ENCODE measurements at places on chromosomes 4 and X.
A peak's percentile ranks its signal among the peaks of the same experiment; 100 is the strongest.

GRCh38 chr4:81260443-81261101 lies 45.5 kb upstream of the PRKG2 start:
- DNase-seq, result no peak

- DNase-seq, result no peak
Observed at GRCh38 chr4:130306566-130306965, 1210.6 kb downstream of the C4orf33 start.

GRCh38 chr4:73051625-73052024 lies 17.9 kb downstream of the COX18 start:
- DNase-seq, result no peak

- DNase-seq, result no peak
Observed at GRCh38 chr4:168852933-168853713, 156.9 kb downstream of the CBR4 start.

DNA sequence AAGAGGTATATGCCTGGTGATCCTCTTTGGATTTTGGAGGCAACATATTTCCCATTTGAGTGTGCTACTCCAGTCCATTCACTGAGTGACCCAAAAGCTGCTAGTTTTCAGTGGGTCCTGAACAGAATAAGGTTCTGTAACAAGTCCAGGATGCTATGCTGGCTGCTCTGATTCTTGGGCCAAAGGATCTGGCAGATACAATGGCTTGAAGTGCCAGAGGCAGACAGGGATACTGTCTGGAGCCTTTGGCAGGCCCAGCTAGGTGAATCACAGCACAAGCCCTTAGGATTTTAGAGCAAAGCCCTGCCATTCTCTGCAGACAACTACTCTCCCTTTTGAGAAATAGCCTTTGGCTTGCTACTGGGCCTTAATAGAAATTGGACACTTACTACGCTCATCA lies 40.6 kb downstream of the DCHS2 start:
- DNase-seq, result no peak

DNA sequence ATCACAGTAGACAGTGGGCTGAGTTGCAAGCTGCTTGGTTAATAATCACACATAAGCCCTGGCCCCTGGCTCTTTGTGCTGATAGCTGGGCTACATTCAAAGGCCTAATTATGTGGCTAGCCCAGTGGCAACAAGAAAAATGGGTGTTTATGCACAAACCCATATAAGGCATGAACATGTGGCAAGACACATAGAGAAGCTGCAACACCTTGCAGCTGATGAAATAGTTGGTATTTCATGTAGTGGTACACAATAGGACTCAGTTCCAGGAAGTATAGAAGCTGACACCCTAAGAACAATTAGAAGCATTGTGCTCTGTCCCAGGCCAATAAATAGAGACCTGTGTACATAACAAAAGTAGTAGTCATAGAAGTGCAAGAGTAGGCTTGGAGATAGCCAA lies 14.6 kb upstream of the ZNF630 start:
- DNase-seq, result no peak

DNA sequence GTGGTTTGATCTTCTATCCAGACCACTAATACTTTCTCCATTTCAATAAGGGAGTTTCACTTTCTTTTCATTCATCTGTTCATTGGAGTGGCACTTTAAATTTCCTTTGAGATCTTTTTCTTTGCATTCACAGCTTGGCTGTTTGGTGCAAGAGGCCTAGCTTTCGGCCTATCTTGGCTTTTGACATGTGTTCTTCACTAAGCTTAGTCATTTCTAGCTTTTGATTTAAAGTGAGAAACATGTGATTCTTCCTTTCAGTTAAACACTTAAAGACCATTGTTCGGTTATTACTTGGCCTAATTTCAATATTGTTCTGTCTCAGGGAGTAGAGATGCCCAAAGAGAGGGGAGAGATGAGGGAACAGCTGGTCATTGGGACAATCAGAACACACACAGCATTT lies 24.3 kb downstream of the CXCL13 start:
- no peak for DNase-seq

GRCh38 chrX:75156531-75156945 lies 455 bp upstream of the ABCB7 start:
- DNase-seq, result no peak

DNA sequence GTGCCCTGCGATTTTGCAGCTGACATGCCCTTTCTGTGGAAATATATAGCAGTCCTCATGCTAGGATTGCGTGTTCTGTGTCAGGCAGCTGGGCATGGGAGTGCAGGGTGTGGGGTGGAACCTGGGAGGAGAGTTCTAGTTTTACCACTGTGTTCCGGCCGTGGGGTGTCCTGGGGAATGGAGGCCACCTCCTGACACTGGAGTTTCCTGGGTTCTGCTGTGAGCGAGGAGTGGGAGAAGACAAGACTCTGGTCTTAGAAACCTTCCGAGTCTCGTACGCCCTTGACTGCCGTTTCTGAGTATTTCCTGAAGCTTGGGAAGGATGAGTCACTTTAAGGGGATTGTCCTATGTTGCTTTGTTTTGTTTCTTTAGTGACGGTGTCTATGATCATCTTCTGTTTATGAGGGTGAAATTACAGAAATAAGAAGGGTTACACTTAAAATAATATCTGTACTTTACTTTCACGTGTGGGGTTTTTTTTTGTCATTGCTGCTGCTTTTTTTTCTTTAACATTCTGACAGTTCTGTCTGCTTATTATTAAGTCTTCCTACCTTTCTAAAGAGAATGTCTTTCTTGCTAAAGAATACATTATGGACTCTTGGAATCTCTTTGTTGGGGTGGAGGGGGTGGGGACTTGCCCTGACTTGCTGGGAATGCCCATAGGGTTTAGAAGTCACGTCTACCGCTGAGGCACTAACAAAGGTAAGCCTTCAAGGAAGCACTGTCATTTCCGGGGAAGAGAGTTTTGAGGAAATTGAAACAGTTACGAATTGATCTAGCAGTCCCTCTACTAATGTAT lies 19.1 kb downstream of the CD99 start:
- DNase-seq, result peak; percentile 43

- no peak for DNase-seq
Observed at GRCh38 chr4:142475663-142476062, 370.4 kb downstream of the INPP4B start.

DNA sequence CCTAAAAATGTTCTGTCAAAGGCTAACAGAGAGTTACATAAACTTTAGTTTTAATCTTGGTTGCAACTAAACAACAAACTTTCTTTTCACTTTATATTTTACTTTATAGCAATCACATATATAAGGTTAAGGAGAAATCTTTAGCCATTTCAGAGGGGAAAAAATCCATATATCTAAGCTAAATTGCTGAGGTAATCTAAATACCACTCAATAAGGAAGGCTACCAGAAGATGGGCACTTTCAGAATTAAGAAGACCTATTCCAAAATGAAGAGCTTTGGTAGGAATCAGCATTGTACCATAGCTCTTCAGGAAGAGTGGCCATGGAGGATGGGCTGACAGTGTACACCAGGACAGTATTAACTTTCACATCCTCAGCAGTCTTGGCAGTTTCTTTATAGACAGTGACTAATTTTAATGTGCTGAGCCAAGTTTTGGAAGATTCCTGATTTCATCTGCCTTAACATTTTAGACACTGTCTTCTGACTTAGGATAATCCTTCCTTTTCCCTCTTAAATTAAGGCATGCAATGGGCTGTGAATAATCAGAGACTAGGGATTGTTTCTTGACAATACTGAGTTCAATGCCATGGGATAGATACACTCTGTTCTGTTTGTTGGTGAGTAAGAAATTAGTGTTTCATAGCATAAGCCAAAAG lies 7.1 kb downstream of the FAT4 start:
- DNase-seq, result no peak

- DNase-seq, result peak; percentile 39
Observed at GRCh38 chr4:121138039-121138825, 25.9 kb downstream of the TNIP3 start.

DNA sequence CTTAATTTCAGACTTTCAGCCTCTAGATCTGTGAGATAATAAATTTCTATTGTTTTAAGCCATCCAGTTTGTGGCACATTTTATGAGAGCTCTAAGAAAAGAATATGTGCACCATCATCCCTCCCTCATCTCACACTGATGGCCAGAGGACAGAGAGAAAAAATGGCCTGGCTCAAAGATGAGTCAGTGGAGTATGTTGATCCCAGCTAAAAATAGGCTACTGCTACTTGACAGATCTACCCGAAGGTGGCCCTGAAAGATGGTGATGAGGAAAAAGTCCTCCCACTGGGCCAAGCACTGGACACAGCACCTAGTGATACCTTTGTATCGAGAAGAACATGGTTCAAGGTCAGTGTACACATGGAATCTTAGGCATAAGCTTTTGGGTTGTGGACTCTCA lies 38.2 kb upstream of the DCTD start:
- DNase-seq, result no peak

DNA sequence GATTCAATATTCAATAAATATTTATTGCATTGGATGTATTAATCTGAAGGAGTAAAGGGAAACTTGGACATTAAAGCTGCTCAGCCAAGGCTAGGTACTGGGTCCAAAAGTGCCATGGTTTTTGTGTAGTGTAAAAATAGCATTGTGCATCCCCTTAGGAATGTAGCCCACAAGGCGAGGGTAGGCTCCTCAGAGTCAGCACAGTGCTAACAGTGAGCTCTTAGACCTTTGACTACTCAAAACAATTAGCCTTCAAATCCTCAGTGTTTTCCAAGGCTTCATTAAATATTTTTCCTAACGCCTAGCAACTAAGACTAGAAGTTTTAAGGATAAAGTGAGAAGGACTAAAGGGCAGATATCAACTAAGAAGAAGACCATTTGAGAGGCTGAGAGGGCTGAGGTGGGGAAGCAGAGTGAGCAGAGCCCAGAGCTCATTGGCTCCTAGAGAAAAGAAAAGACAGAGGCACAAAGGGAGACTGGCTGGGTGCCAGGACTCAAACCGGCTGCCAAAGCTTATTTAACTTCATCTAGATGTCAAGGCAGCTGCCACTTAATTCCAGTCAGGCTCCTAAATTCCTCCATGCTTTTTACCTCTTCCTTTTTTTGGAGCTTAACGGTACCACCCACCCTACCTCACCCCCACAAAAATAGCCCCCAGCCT lies 17.0 kb downstream of the PRKG2 start:
- no peak for DNase-seq

- no peak for DNase-seq
Observed at GRCh38 chrX:117538178-117539089, 578.2 kb downstream of the KLHL13 start.

DNA sequence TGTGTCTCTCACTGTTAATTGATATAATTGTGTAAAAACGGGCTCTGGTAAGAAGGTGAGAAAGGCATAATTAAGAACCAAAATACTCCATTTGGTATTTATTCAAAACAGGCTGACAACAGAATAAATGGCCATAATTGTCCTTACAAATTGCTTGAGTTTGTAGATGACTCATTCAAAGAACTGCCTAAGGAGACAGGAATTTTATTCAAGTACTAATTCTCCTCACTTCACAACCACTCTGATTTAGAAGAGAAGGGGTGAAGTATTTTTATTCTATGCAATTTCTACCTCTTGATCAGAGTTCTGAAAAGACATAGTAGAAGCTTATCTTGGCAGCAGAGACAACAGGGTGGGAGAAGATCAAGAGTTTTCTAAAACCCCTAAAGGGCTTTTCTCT lies 43.1 kb downstream of the ATP11C start:
- DNase-seq, result no peak

DNA sequence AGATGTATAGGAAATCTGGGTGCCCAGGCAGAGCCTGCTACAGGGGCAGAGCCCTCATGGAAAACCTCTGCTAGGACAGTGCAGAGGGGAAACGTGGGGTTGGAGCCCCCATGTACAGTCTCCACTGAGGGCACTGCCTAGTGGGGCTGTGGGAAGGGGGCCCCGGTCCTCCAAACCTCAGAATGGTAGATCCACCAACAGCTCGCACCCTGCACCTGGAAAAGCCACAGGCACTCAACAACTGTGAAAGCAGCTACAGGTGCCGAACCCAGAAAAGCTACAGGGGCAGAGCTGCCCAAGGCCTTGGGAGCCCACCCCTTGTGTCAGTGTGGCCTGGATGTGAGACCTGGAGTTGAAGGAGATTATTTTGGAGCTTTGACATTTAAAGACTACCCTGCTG lies 5.4 kb upstream of the XPNPEP2 start:
- DNase-seq, result no peak

DNA sequence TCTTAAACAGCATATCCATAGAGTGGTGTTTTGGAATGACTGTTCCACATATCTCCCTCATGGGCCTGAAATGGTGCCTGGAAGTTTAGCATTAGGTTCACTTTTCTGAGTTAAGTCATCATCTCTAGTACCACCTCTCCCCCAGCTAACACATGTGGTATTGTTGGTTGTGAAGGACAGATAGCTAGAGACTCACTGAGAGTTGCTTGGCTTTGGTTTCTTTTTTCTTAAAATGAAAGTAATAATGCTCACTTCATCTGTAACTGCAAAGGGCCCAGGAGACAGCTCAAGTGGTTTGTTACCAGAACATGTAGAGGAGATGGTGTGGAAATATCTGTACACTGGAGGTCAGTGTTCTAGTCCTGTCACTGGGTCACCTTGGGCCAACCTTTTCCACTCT lies 90.9 kb downstream of the EFNB1 start:
- no peak for DNase-seq

DNA sequence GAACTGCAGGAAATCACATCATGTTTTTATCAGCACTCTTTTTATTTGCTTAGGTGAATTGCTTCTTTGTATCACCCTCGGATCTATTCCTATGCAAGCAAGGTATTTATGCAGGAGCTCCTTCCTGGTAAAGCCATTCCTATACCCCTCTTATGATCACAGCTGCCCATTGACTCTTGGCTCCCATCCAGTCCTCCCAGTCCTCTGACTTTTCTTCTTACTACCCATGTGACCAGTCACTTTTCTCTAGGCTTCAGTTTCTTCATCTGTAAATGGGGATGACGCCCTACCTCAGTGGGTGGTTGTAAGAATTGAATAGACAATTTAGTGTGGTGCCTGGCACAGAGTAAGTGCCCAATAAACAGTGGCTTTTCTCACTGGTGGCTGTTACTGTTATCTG lies 144.9 kb downstream of the FHIP1A start:
- no peak for DNase-seq

DNA sequence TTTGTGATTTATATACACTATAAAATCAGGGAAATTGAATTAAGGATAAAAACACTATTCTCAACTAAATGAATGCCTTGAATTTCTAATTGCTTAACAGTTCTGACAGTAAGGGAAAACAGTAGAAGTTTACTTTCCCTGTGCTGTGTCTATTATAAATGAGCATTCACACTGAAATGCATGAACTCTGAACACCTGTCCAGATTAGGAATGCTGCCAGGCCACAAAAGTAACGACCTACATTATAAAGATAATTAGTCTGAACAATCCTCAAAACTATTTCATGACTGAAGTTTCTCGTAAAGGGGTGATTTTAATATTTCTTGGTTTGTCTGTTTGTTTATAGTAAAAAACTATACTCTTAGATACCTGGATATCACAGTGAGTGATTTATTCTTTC lies 2.0 kb downstream of the NDST3 start:
- DNase-seq, result no peak

GRCh38 chr4:85149676-85150075 lies 183.2 kb upstream of the WDFY3 start:
- no peak for DNase-seq

- DNase-seq, result no peak
Observed at GRCh38 chr4:185933078-185933581, 121.1 kb upstream of the SORBS2 start.

GRCh38 chr4:113499696-113500095 lies 261.8 kb downstream of the CAMK2D start:
- no peak for DNase-seq
